ENCODE measurements at places on chromosomes 7 and 10.

- no peak for DNase-seq
These were observed 164.3 kb downstream of the NRF1 start for GRCh38 chr7:129775695-129776361.

DNA sequence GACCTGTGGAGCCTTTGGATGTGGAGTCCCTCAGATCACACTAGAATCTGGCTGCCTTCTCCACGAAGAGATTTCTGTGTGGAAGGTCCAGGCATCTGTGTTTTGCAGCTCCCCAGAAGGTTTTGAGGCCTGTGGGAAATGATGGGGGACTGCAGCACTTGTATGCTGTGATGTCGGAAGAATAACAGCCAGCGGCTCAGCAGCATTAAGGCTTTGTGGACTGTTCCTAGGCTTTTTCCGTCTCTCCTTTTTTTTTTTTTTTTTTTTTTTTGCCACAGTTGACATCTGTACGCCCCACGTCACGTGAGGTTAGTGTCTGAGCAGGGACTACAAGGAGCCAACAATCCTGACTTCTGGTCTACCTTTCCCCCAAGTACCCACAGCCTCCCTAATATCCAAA lies 181.3 kb downstream of the PFKFB3 start:
- no peak for DNase-seq

GRCh38 chr10:128938558-128938957 lies 528.5 kb upstream of the MGMT start:
- DNase-seq = no peak

DNA sequence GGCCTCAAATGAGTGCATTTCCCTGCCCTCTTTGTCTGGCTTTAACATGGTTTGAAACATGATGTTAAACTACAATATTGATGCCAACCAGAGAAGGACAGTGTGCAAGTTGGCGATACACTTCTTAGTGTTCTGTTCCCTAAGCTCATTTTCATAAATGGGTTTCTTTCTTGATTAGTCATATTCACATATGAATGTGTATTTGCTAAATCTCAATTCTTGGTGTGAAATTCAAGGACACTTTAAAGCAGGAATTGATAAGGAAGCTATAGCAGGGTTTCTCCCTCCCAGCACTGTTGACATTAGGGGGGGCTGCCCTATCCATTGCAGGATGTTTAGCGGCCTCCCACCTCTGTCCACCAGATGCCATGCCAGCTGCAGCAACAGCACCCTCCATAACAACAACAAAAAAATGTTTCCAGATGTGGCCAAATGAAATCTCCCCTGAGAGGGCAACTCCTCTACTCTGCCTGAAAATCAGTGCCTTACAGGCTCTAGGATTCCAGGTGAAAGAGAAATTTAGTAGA lies 13.1 kb downstream of the CCNY start:
- no peak for DNase-seq

DNA sequence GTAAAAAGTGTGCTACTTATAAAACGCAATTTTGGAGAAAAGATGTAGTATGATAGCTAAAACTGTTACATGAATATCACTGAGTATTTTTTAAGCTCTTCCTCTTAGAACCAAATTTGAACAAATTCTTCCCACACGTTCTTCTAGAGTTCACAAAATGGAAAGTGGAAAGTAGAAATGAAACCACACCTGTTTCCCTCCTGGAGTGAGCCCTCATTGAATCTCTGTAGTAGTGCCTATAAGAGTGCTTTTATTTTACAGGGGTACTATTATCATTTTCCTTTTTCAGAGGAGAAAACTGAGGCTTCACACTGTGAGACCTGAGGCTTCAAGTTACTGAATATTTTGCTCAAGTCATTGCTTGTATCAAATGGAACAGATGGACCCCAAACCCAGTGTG lies 393.0 kb downstream of the NRG3 start:
- DNase-seq = no peak

GRCh38 chr7:24660546-24660945 lies 87.3 kb downstream of the PALS2 start:
- no peak for DNase-seq

DNA sequence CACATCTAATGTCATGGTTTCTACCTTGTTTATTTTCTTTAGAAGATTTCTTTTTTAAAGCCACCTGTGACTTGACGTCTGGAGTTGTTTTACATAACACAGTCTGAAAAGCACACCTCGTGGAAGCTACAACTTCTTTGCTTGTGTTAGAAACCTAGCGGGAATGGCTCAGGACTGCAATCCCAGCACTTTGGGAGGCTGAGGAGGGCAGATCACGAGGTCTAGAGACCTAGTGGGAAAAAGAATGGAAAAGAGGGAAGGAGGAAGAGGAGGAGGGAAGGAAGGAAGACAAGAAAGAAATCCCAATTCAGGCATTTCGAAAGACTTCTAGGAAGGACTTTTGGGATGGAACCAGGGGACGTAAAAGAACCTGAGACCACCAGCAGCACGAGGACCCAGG lies 146.3 kb upstream of the CELF2 start:
- DNase-seq = no peak

DNA sequence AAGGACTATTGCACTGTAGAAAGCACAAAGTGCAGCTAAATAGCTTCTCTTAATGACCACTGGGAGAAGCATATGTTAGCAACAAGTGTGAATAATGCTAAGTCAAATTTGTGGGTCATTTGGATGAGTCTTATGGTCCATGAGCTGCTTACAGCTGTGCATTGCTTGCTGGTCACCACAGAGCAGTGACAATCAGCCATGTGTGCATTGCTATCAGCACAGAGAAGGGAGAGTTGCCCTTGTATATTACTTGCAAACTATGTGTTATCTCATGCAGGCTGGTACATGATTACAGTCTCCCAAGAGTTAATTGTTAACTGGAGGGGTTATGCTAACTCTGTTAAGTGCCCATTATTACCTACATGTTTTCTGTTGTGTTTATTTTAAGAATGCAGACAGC lies 25.7 kb downstream of the MRPS33 start:
- DNase-seq = no peak

All from stimulated activated naive CD4-positive, alpha-beta T cell (primary cell).